HFFc6 (cell line): ENCODE measurements at places on chromosomes 12 and 14. TPM values are rescaled to one million over a fixed set of nuclear protein-coding genes. Genes with fewer than 3 reads are reported as not detected.
A peak's percentile ranks its signal among the peaks of the same experiment; 100 is the strongest.

GRCh38 chr12:87096082-87096585, 839.9 kb upstream of the MGAT4C start:
- no peak for DNase-seq

GRCh38 chr12:93001407-93001806, 72.3 kb upstream of the EEA1 start:
- no peak for DNase-seq

DNA sequence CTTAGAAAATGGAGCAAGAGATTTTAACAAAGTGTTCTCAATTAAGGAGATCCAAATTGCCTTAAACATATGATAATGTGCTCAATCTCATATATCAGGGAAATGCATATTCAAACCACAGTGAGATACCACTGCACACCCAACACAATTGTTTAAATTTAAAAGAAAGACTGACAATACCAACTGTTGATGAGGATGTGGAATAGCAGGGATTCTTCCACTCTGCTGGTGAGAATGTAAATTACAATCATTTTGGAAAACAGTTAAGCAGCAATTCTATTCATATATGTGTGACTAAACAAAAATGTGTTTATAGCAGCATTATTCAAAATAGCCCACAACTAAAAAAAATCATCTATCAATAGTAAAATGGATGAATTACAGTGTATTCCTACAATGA, 144.2 kb downstream of the KICS2 start:
- DNase-seq, result peak; percentile 18

- no peak for DNase-seq
Measured at GRCh38 chr12:15535352-15535781, 213.1 kb downstream of the PTPRO start.

C12orf54 gene
- not detected in 3 replicates for total RNA-seq

LBHD2 gene
- not detected in 3 replicates for total RNA-seq
